ENCODE measurements at places on chromosomes 1 and 21. TPM values are rescaled to one million over a fixed set of nuclear protein-coding genes. Genes with fewer than 3 reads are reported as not detected.

The TMEM61 gene
- 2.3 TPM for total RNA-seq

The TTC24 gene
- not detected for total RNA-seq

- no peaks in the 10 kb centered on the region for H3K36me3 ChIP-seq
- peaks cover 6% of the 10 kb centered on the region for H3K4me1 ChIP-seq
- no peak for DNase-seq
Measured at GRCh38 chr1:211583011-211583992, 4.3 kb upstream of the SLC30A1 start.

The TIE1 gene
- total RNA-seq: 72.7 TPM

DNA sequence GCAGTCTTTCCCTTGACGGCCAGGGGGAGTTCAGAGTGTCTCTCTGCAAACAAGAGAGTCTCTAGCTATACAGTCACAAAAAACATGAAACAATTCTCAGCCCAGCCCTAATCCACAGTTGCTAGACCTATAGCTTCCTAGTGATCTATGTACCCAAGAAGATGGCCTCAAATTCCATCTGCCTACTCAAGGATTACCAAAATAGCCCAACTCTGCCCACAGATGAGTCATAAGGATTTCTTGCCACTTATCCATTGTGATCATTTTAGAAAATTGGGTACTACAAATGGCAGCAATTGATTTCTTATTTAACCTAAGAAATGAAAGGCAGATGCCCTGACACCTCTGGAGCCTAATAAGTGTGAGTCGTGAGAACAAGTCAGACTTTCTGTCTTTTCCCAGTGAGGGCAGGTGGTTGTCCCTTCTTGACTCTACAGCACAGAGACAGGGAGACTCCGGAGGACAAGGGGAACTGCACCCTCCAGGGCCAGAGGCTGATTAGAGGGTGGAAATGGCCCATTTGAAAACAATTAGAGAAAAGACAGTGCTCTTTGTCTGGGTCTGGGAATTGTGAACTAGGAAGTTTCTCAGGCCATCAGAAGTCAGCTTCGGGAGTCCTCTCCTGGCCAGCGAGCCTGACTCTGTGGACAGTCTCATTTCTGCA, 65.4 kb downstream of the ABCA4 start:
- H3K4me3 ChIP-seq: no peak overlapping the region
- H3K36me3 ChIP-seq: no peaks in the 10 kb centered on the region
- H3K27ac ChIP-seq: no peak overlapping the region
- no peaks in the 10 kb centered on the region for H3K27me3 ChIP-seq
- no peak for DNase-seq
- peaks cover 16% of the 10 kb centered on the region for H3K4me1 ChIP-seq

The DNASE2B gene
- total RNA-seq: 4.3 TPM

DNA sequence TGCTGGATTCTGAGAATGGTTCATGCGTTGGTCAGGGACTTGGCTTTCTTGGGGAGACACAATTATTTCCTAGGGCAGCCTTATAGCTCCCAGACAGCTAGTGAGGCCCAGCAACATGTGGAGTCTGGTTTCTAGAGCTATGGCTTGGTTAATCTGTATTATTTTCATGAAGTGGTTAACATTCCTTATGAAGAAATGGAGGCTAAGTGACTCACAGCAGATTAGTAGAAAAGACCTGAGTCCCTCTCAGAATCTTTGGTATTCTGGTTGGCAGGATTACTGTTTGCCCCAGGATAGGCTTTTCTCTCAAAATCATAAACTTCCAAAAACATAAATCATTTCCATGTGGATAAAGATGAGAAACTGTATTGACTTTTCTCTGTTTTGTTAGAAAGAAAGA, 42.3 kb downstream of the DUSP10 start:
- DNase-seq: no peak
- no peak overlapping the region for H3K27ac ChIP-seq
- no peaks in the 10 kb centered on the region for H3K27me3 ChIP-seq

DNA sequence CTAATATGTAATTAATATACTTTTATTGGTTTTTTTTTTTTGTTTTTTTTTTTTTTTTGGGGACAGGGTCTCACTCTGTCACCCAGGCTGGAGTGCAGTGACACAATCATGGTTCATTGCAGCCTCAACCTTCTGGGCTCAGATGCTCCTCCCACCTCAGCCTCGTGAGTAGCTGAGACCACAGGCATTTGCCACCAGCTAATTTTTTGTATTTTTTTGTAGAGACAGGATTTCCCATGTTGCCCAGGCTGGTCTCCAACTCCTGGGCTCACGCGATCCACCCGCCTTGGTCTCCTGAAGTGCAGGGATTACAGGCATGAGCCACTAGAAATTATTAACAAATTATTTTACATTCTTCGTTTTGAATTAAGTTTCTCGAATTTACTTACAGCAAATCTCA, 16.8 kb upstream of the POGZ start:
- H3K27me3 ChIP-seq: no peaks in the 10 kb centered on the region
- H3K4me3 ChIP-seq: no peak overlapping the region
- DNase-seq: no peak
- no peak overlapping the region for H3K27ac ChIP-seq
- peaks cover 10% of the 10 kb centered on the region for H3K4me1 ChIP-seq
- no peaks in the 10 kb centered on the region for H3K36me3 ChIP-seq

DNA sequence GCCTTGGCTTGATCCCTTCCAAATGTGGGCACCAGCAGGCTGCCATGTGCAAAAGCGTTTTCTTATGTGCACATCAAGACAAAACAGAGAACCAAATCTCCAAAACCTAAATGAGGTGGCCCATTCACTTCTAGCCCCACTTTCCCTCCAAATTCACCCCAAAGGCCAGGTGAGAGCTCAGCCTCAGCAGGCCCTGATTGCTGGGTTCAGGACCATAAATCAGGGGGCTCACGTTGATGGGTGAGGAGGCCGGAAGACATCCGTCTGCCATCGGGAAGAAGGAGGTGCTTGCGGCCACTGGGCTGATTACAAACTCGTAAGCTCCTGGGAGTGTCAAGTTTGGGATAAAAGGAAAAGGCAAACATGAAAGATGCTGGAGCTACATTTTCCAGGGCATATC, 86.7 kb upstream of the CLDN14 start:
- no peak overlapping the region for H3K27ac ChIP-seq
- no peaks in the 10 kb centered on the region for H3K27me3 ChIP-seq
- DNase-seq: no peak
- no peaks in the 10 kb centered on the region for H3K36me3 ChIP-seq
- no peaks in the 10 kb centered on the region for H3K4me1 ChIP-seq

DNA sequence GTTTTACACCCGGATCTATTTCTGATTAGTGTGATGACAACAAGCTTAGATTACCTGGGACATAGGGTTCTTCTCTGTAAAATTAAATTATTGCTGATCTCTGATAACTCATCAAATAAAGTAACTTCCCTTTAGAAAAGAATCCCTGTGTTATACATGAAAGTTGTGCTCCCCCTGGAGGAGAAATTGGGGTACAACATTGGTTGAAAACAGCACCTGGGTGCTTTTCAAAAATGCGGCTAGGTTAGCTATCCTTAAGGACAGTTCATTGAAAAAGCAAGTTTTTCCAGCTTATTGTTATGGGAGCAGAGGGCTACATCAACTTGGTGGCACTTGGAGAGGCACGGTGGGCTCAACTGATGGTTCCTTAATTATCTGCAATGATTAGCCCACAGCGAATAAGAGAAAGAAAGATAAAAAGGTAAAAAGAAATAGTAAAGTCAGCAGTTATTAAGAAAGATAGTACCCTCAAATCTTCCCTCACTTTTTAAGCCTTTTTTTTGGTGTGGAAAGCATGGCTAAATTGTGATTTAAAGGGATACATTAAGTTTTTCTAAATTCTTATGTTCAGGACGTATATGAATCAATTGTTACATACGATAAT, 97.8 kb downstream of the FMN2 start:
- no peaks in the 10 kb centered on the region for H3K36me3 ChIP-seq
- no peaks in the 10 kb centered on the region for H3K4me1 ChIP-seq
- H3K27me3 ChIP-seq: no peaks in the 10 kb centered on the region

DNA sequence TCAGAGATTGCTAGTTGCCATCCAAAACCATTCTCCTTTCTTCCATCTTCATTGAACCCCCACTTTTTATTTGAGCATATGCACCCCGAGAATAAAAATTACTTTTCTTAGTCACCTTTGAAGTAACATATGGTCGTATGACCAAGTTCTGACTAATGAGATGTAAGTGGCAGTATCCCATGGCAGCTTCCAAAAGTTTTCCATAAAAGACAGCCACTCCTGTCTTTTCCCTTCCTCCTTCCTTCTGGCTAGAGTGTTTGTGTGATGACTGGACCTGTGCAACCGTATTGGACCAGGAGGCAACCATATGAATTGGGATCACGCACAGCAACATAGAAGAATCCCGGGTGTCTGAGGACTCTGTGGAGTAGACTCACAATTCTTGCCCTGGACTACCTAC, 41.1 kb upstream of the CCSAP start:
- no peak for DNase-seq
- no peak overlapping the region for H3K27ac ChIP-seq
- H3K4me3 ChIP-seq: no peak overlapping the region
- no peaks in the 10 kb centered on the region for H3K27me3 ChIP-seq

The FRRS1 gene
- total RNA-seq: 9.0 TPM

GRCh38 chr1:8431019-8431418, 113.1 kb downstream of the SLC45A1 start:
- no peak overlapping the region for H3K4me3 ChIP-seq
- H3K36me3 ChIP-seq: no peaks in the 10 kb centered on the region
- no peak overlapping the region for H3K27ac ChIP-seq
- H3K4me1 ChIP-seq: peaks cover 34% of the 10 kb centered on the region

The RXFP4 gene
- not detected for total RNA-seq

The VAMP4 gene
- 12.2 TPM for total RNA-seq

GRCh38 chr1:89198081-89198480, 661 bp downstream of the GBP4 start:
- peak overlapping the region; percentile 72 for H3K27ac ChIP-seq
- peaks cover 1% of the 10 kb centered on the region for H3K36me3 ChIP-seq
- peaks cover 17% of the 10 kb centered on the region for H3K4me1 ChIP-seq
- peak overlapping the region; percentile 14 for H3K4me3 ChIP-seq

The USP25 gene
- total RNA-seq: 120 TPM

DNA sequence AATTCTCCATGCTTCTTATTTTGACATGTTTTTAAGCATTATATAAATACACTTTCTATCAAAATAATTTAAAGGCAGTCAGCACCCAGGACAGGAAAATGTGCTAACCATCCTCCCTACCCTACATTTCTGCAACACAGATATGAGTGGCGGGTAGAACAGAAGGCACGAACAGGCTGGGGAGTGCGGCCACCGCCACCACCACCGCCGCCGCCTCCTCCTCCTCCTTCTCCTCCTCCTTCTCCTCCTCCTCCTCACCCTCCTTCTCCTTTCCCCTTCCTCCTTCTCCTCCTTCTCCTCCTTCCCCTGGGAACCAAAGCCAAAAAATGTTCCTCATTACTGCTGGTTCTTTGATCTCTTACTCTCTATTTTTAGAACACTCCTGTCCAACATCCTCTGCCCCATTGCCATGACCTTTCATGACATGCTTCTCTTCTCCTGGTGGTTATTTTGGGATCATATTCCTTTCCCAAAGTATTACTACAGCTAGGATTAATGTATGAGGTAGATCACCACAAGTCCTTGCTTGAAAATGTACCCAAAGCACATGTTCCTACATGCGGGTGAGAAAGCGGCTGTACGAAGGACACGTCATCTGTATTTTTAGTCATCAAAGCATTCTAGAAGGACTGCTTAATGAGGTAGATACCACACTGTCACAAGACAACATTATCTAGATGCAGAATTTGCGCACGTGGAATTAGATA, 24.5 kb upstream of the CCN1 start:
- H3K4me1 ChIP-seq: no peaks in the 10 kb centered on the region
- no peak overlapping the region for H3K4me3 ChIP-seq
- no peak overlapping the region for H3K27ac ChIP-seq

The CGN gene
- 111 TPM for total RNA-seq

DNA sequence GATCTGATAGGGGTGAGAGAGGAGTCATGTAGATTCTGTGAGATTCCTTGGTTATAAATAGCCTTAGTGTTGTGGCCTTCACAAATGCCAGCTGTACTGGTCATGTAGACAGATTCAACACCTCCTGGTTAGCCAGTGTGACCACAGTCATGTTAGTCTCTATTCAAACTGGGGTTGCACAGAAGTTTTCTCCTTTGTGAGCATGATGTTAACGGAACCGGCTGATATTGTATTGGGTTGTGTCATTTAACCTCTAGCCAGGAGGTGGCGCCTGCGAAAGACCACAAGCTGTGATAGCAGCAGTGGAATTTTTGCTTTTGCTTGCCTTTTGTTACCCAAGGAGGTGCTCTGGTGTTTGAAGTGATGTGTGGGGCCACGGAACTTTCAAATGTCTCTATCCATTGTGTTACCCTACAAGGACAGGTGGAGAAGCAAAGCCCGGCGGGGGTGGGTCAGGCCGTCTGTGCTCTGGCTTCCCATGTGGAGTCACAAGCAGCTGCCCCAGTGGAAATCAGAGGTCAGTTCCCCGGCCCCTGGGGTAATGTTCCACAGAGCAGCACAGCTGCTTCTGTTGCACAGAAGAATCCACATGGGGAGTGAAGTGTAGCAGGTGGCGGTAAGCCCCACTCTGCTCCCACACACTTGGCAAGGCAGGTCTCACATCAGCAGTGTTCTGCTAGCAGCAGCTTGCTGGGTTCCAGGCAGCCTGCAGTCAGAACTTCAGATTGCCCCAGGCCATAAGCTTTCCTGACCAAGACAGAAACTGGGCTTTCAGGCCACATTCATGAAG, 112.6 kb downstream of the ADAMTS1 start:
- no peak overlapping the region for H3K4me3 ChIP-seq
- H3K27ac ChIP-seq: no peak overlapping the region
- no peaks in the 10 kb centered on the region for H3K4me1 ChIP-seq
- peak; percentile 56 for DNase-seq
- no peaks in the 10 kb centered on the region for H3K36me3 ChIP-seq

- H3K36me3 ChIP-seq: peaks cover 6% of the 10 kb centered on the region
- H3K4me1 ChIP-seq: peaks cover 53% of the 10 kb centered on the region
- no peak overlapping the region for H3K4me3 ChIP-seq
- peak overlapping the region; percentile 87 for H3K27ac ChIP-seq
- DNase-seq: peak; percentile 71
Measured at GRCh38 chr1:207025146-207025880, 7.2 kb downstream of the C1orf116 start.

The FAM167B gene
- total RNA-seq: 4.6 TPM

DNA sequence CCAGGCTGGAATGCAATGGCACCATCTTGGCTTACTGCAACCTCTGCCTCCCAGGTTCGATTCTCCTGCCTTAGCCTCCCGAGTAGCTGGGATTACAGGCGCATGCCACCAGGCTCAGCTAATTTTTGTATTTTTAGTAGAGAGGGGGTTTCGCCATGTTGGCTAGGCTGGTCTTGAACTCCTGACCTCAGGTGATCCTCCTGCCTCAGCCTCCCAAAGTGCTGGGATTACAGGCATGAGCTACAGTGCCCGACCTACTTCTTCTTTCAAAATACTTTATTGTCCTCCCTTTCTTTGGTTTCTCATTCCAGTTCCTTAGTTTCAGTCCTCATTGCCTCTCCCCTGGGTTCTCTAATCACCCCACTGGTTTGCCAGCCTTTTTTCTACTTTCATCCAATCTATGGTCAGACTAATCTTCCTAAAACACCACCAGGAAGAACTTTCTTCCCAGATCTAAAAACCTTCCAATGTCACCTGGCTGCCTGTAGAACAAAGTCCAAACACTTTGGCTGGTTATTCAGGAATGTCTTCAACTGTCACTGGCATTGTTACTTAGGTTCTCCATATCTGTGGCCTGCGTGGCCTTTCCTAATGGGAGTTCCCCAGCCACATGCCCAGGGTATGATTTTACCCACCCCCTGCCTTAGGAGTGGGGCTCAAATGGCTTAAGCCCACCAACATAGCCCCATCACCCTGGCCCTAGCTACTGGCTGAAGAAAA, 29.0 kb upstream of the SLC30A1 start:
- no peaks in the 10 kb centered on the region for H3K36me3 ChIP-seq
- H3K4me3 ChIP-seq: no peak overlapping the region
- DNase-seq: no peak

- no peaks in the 10 kb centered on the region for H3K27me3 ChIP-seq
- H3K27ac ChIP-seq: no peak overlapping the region
- H3K4me1 ChIP-seq: no peaks in the 10 kb centered on the region
- no peak overlapping the region for H3K4me3 ChIP-seq
Measured at GRCh38 chr1:219226196-219226595, 52.5 kb downstream of the LYPLAL1 start.
